ENCODE measurements at places on chromosomes 2 and 18.

DNA sequence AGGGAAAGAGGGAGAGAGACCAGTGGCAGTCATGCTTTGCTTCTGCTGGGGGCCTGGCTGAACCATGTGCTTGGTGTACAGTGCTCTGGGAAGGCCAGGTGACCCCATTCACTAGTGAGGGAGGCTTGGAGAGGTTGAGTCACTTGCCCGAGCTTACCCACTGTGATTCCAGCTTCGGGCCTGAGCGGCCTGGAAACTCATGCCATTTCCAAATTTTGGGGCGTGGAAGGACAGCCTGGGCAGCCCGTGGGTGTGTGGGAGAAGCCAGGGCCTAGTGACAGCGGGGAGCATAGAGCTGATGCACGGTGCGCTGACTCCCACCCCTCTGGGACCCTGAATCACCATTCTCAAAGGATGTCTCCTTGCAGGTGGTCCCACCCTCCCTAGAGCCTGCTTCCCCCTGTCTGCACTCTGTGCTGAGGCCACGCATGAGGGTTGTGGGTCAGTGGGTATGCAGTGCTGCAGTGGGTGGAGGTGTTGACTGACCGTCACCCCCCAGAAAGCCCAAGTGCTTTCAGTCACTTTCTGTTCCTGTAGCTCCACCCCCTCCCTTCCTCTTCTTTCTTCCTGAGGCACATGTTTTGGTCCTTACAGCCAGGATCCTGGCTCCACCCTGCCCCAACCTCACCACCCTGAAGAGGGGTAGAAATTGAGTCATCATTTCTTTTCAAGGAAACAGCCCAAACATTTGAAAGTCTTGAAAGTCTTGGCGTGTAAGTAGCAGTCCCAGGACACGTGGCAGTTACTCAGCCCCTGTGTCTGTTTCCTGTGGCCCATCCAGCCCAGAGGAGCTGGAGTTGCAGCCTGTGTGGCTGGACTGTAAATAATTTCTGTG lies 69.3 kb upstream of the MCFD2 start:
- DNase-seq: peak; percentile 43

DNA sequence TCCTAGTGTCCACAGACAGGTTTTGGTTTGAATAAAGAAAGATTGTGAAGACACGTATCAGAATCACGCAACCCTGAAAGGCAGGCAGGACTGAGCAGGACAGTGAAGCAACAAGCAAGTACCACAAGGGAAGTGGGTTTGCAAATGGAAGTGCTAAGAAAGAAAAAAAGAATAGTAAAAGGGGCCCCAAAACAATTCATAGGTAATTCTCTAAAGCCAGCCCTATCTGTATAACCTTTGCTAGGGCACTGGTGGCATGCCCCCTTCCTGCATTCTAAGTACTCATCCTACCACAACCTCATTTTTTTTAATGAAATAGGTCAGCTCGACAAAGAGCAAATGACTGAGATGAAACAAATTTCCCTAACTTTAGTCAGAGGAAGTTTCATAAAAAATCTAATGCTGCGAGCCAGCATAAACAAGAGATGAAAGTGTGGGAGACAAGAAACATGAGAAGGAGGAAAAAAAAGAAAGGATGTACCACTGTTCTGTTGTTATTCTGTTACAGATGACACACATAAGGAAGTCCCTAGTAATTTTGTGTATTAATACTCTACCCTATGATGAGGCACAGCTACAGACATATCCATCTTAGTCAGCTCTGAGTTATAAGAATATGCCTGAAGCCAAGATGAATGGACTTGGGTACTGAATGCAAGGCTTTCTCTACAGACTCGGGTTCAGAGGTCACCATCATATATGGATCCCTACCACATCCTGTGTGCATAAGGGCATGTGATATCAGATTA lies 32.2 kb downstream of the IKZF2 start:
- no peak for DNase-seq

DNA sequence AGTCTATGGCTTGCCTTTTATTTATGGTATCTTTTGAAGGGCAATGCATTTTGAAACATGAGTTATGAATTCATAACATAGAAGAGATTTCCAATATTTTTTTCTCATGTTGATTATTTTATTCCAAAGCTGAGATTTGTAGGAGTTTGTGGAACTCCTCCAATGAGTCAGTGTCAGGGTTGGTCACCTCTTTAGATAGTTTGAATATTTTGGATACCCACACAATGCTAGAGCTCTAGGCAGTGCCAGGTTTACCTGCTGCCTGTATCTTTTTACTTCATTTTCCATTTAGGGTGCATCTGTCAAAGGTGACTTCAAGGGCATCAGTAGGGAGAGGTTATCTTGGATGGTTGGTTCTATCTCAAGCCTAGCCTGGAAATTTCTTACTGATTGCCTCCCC lies 152.7 kb downstream of the CERS6 start:
- no peak for DNase-seq

DNA sequence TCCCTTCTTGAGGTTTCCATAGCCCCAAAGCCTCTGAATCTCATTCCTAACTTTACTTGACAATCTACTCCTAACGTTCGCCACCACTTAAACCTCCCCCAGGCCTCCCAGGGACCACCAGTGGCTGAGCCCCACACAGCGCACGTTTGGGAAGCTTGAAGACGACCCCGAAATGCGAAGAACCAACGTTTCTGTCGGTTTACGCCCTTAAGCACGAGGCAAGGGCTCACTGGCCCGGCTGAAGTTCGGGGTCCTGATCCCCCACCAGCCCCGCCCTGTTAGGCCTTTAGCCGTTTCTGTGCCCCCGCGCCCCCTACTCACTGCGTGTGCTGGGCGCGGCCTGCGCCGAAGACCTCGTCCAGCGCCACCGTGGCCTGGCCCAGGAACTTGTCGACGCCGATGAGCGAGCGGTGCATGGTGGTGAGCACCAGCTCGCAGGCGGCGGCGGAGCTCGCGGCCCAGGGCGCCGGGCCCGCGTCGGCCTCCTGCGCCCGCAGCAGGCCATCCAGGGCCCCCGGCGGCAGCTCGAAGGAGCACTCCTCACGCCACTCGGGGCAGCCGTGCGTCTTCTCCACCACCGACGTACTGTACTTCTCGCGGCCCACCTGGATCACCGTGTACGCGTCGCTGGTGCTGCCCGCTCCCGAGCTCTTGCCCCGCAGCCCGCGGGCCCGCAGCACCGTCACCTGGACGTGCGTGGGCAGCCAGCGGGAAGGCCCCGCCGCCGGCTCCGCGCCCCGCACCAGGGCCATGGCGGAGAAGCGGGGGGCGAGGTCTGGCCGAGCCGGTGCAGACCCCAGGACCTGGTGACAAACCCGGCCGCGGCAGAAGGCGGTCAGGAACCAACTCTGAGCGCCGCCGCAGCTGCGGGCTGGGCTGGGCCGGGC lies 479 bp downstream of the RAB11FIP5 start:
- peak; percentile 35 for DNase-seq

GRCh38 chr2:240300840-240301239 lies 134.6 kb upstream of the GPC1 start:
- DNase-seq: no peak

DNA sequence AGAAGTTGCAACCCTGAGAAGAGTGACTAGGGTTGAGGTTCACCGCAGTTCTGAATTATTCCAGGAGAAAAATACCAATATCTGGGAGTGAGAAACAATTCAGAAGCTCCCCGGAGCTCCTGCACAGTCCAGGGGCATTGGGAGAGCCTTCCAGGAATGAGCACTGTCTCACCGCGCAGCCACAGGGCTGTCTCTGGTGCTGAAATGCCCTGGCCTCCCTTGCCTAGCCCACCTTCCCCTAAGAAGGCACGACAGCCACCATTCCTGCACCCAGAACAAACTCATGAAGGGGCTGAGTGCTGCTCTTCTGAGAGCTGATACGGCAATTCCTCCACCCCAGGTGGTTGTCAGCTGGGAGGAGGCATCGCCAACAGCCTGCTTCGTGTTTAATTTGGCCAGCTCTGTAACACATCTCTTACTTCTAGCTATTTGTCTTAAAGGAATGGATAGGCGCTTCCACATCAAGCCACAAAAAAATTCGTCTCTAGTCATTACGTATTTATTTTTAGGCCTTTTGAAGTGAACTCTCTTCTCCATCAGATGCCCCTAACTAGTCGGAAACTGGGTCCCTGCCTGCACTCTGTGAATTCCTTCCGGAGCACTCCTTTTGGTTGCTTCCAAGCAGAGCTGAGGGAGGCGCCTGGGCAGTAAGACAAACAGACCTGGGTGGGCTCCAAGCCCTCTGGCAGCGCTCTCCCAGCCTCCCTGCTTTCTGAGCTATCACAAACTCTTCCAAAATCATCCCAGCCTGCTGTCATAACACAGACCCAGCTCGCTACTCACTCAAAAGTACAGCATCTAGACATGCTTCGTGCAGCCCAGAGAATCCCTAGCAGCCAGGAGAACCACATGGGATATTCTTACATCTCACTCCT lies 120.5 kb upstream of the CCDC68 start:
- DNase-seq: no peak

GRCh38 chr2:200021449-200022114 lies 66.2 kb downstream of the MAIP1 start:
- no peak for DNase-seq

GRCh38 chr18:44582456-44582855 lies 98.2 kb upstream of the SETBP1 start:
- DNase-seq: no peak

DNA sequence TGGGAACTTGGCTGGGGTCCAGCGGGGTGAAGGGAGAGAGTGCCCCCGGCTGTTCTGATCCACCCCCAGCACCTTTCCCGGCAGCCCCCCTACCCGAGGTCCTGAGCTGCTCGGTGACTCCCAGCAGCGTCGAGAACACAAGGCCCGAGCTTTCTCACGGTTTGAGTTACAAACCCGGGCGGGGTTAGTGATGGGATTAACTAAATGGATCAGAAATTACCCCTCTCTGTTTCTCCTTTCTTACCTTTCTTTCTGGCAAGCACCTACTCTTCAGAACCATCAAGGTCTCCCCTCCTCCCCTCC lies 139.4 kb upstream of the GPC1 start:
- no peak for DNase-seq

GRCh38 chr18:9647496-9648323 lies 33.4 kb upstream of the PPP4R1 start:
- no peak for DNase-seq

GRCh38 chr2:105082107-105082506 lies 44.2 kb downstream of the MRPS9 start:
- no peak for DNase-seq

GRCh38 chr2:231780123-231780908 lies 766 bp downstream of the PDE6D start:
- DNase-seq: no peak

DNA sequence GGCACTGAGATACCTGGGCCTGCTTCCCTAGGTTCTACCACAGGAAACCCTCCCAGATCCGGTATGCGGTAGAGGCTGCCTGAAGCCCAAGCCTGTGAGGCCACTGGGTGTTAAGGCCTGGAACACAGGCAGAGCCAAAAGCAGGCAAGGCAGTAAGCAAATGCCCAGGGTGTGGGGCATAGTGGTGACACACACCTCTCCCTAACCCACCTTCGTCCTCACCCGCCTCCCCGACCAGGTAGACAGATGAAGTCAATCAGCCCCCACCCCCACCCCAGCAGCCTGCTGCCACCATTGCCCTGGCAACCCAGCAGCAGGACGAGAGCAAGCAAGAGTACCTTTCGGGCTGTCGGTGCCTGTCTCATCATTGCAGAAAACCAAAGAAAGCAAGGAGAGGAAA lies 6.1 kb downstream of the DCTN1 start:
- no peak for DNase-seq

DNA sequence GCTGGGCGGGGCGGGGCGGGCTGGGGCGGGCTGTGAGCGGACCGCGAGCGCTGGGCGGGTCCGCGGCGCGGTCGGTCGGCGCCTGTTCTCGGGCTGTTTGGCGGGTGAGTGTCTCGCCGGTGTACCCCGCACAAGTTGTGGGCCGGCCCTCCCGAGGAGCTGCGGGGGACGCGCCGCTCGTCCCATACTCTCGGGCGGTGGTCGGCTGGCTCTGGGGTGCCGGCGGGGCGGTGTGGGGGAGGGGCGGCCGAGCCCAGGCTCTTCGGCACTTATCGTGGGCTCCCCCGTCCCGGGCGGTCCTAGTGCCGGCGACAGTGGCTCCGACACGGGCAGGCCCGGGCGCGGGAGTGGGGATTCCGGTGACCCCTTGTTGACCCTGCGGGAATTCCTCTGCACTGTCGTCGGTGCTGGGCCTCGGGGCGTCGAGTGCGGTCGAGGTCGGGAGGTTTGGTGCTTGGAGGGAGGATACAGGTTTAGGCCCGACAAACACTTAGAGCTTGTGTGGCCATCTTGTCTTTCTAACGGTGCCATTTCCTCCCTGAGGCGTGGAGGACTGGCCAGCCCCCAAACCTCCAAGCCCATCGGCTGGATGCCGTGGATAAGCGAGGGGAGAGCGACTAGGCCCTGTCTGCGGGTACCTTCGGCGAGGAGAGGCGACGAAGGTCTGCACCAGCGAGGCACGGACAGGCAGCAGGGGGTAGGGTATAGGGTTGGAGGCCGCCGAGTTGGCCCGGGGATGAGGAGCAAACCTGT lies at the start of gene SEPTIN2:
Gene SEPTIN2, plus strand, starts transcription at position 47 of the 753 bp plus-strand sequence. CDS start 8,308 bp downstream, outside the sequence.
- peak; percentile 34 for DNase-seq

DNA sequence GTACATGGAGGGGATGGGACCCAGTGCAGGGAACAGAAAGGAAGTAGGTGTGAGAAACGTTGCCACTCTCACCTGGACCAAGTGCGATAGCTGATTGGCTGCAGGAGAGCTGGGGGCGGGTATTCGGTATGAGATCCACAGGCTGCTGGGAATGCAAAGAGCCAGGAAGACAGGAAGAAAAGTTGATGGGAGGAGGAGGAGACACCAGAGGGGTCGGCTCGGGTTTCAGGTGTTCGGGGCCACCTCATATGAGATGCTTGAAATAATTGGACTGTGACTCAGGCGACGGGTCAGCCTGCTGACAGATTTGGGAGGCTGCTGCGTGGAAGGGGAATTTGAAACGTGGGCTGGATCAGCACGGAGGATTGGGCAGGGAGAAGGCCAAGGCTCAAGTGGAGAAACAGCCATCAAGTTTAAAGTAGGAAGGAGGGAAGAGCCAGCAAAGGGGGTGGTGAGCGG lies 65.1 kb downstream of the MRPS9 start:
- DNase-seq: peak; percentile 15

GRCh38 chr18:75247611-75248421 lies 37.2 kb downstream of the TSHZ1 start:
- DNase-seq: peak; percentile 33

DNA sequence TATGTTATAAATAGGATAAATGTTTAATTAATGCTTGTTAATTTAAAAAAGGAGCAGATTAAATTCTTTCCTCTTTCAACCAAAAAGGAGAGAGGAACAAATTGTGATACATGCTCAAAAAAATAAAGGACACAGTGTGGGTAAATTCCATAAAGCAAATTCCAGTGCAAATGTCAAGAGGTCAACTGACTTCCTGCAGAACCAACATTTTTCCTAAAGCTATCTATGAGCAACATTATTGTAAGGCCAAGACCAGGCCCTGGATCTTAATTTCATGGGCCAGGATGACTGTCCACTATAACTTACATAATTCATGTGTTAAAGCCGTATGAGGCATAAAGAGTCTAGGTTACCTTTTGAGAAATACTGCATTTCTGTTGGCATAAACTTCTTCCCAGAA lies 93.9 kb upstream of the RPE start:
- no peak for DNase-seq
